ENCODE measurements at places on chromosomes 4 and X. TPM values are rescaled to one million over a fixed set of nuclear protein-coding genes. Genes with fewer than 3 reads are reported as not detected.

GRCh38 chrX:123481913-123482851 lies 250.7 kb downstream of the THOC2 start:
- H3K27me3 ChIP-seq: no peaks in the 10 kb centered on the region
- H3K36me3 ChIP-seq: no peaks in the 10 kb centered on the region
- H3K4me1 ChIP-seq: no peaks in the 10 kb centered on the region
- H3K27ac ChIP-seq: no peak overlapping the region
- H3K4me3 ChIP-seq: no peak overlapping the region
- no peak for DNase-seq

LANCL3 gene
- total RNA-seq: 1.2 TPM

FHIP1A gene
- total RNA-seq: 4.9 TPM

PPA2 gene
- 106 TPM for total RNA-seq

NXF2B gene
- total RNA-seq: not detected

DNA sequence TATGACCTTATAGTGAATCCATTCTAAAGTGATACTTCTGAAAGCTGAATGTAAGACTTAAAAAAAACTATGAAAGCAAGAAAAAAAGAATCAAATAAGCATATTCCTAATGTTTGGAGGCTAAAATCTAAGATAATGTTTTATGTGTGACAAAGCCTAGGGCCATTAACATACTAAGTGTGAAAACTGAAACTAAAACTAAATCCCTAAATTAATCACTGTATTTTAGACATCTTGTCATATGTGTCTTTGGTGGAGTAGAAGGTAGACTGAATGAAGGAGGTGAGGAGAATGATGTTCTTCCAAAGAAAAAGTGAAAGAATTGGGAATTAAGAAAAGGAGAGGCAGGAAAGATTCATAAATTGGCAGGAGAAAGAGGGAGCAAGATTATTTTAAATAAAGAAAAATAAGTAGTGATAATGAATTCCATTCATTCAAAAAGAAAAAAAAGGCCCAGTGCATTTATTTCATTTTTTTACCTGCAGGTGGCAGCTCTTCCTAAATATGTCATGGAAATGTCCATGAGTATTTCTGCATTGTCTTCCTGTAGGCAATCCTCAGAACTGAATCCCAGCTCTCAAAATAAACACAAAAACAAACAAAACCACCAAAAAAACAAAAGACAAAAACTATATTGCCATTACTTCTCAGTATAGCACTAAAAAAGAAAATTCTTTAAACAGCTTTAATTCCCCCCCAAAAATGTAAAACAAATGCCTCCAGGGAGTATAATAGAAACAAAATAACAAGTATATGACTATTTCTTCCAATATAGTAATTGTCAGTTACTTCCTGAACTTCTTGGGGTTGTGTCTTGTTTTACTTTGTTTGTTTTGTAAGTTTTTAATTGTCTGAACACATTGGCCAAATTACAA lies 17.0 kb upstream of the AP1AR start:
- H3K4me3 ChIP-seq: no peak overlapping the region
- no peaks in the 10 kb centered on the region for H3K27me3 ChIP-seq
- DNase-seq: no peak
- H3K36me3 ChIP-seq: no peaks in the 10 kb centered on the region
- no peaks in the 10 kb centered on the region for H3K4me1 ChIP-seq

- H3K36me3 ChIP-seq: no peaks in the 10 kb centered on the region
- H3K27me3 ChIP-seq: peaks cover 62% of the 10 kb centered on the region
- no peak overlapping the region for H3K27ac ChIP-seq
- peaks cover 4% of the 10 kb centered on the region for H3K4me1 ChIP-seq
Observed at GRCh38 chrX:105821471-105822121, 743 bp upstream of the NRK start.

DNA sequence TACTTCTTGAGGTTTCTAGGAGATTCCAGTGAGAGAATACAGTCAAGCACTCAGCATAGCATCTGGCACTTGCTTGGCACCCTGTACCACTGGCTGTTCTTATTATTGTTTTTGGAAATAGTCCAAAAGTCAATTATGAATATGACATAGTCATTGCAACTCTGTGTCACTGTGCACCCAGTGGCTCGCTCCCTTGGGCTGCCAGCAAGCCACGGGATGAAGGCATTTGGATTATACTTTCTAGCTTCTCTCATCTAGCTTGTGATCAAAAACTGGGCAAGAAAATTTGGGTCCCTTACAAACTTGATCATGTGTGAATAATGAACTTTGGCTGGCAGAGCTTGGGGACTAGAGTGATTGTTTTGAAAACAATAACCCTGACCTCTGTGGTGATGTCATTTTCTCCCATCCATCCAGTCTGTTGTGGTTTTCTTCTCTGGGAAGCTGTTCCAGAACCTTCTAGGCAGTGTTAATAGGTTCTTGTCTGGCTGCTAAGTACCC lies 32.7 kb upstream of the LIMCH1 start:
- H3K36me3 ChIP-seq: no peaks in the 10 kb centered on the region
- no peaks in the 10 kb centered on the region for H3K4me1 ChIP-seq
- DNase-seq: no peak
- no peaks in the 10 kb centered on the region for H3K27me3 ChIP-seq
- H3K4me3 ChIP-seq: no peak overlapping the region

CLGN gene
- total RNA-seq: 0.42 TPM

DNA sequence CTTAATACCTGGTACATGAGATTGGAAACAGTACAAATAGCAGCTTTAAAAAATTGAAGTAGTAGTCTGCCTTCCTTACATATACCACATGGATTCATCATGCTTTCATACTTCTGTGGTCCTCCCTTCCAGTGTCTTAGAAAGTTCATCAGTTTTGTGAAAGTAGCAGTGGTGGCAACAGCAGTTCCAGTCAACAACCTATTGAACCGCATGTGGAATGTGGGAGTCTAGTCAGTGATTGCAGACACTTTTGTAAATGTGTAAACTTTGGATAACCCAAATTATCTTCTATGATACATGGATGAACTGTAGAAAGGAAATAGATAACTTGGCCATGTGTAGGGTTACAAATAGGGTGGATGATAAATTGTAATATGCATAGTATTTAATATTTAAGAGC lies 34.1 kb downstream of the FNIP2 start:
- H3K27me3 ChIP-seq: no peaks in the 10 kb centered on the region
- no peak for DNase-seq
- no peak overlapping the region for H3K27ac ChIP-seq

COX18 gene
- 16.7 TPM for total RNA-seq

- no peak overlapping the region for H3K4me3 ChIP-seq
- no peaks in the 10 kb centered on the region for H3K4me1 ChIP-seq
- no peak for DNase-seq
- H3K27me3 ChIP-seq: no peaks in the 10 kb centered on the region
- H3K36me3 ChIP-seq: no peaks in the 10 kb centered on the region
- H3K27ac ChIP-seq: no peak overlapping the region
Observed at GRCh38 chrX:148732743-148733142, 232.3 kb downstream of the AFF2 start.

PABPC5 gene
- total RNA-seq: 4.3 TPM

SLC6A14 gene
- not detected for total RNA-seq

WDR17 gene
- 5.7 TPM for total RNA-seq

DNA sequence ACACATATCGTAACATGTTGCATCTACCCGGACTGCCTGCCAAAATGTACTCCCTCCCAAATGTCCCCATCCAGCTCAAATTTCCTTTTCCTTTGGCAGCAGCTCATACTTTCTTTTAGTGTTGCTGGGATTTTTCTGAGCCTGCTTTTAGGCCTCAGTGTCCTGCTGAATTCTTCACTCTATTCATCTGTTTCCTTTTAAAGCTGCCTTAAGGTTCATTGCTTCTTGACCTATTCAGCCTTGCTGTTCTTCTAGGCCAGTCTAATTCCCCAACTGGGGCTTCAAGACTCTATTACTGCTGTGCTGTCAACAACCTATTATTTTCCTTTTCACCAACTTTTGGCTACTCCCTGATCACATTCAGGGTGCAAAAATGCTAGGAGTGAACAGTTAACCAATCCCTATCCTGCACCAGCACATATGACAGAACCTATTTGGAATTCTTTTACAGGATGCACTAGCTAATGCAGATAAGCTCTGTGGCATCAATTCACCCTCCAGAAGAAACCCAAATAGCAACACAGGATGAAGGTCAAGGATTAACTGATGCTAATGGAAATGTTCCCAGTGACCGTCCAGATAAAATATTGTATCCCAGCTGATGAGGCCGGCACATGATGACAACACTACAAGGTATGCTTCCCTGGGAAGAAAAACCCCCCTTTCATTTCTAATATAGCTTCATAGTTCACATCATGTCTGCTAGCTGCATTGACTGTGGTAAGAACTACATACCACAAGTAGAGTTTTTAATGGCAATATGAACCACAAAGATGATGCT lies 114.7 kb upstream of the TTC29 start:
- no peaks in the 10 kb centered on the region for H3K27me3 ChIP-seq
- no peaks in the 10 kb centered on the region for H3K4me1 ChIP-seq
- DNase-seq: no peak
- no peaks in the 10 kb centered on the region for H3K36me3 ChIP-seq
- no peak overlapping the region for H3K4me3 ChIP-seq

DNA sequence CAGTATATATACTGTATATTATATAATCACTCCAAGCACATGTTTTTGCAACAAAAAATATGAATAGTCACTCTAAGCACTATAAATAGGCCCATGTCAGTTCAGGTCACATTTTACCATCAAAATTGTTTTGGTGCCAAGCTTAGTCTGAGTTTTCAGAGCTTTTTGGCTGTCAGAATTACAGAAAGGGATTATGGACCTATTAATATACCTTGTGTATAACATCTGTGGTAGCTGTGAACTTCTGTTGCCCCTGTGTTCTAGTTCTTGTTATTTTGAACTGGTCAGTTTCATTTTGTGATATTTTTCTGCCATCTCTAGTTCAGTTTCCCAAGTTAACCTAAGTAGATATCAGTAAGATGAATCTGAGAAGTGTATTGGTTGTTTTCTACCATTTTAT lies 22.9 kb downstream of the EXOC1 start:
- H3K36me3 ChIP-seq: peaks cover 5% of the 10 kb centered on the region
- no peak overlapping the region for H3K4me3 ChIP-seq
- H3K27me3 ChIP-seq: no peaks in the 10 kb centered on the region
- no peak overlapping the region for H3K27ac ChIP-seq
- no peak for DNase-seq

Data from tibial nerve (tissue), 4 donors.